CD4-positive, alpha-beta memory T cell (primary cell): ENCODE measurements at places on chromosomes 11 and 22. TPM values are rescaled to one million over a fixed set of nuclear protein-coding genes. Genes with fewer than 3 reads are reported as not detected.

CD6 gene
- polyA plus RNA-seq = 281 TPM

APOBEC3F gene
- polyA plus RNA-seq = 3.3 TPM

EIF3D gene
- polyA plus RNA-seq = 191 TPM

TMEM258 gene
- polyA plus RNA-seq = 276 TPM

PLAAT5 gene
- polyA plus RNA-seq = not detected

MAPK8IP2 gene
- not detected for polyA plus RNA-seq

TMEM132A gene
- not detected for polyA plus RNA-seq

SCT gene
- not detected for polyA plus RNA-seq

SLC5A12 gene
- not detected for polyA plus RNA-seq

FREY1 gene
- not detected for polyA plus RNA-seq

DDI1 gene
- not detected for polyA plus RNA-seq

PRAME gene
- not detected for polyA plus RNA-seq

ANO9 gene
- 9.4 TPM for polyA plus RNA-seq

SLCO2B1 gene
- not detected for polyA plus RNA-seq

OR8G5 gene
- polyA plus RNA-seq = not detected

NEFH gene
- 1.1 TPM for polyA plus RNA-seq

PDGFD gene
- not detected for polyA plus RNA-seq

PRG3 gene
- polyA plus RNA-seq = not detected

FXYD6 gene
- 0.15 TPM for polyA plus RNA-seq

SLC35F2 gene
- 5.9 TPM for polyA plus RNA-seq

API5 gene
- polyA plus RNA-seq = 182 TPM

DRD2 gene
- not detected for polyA plus RNA-seq

IGSF22 gene
- polyA plus RNA-seq = 5.8 TPM

B3GAT1 gene
- not detected for polyA plus RNA-seq

MIAT gene
- 4.7 TPM for polyA plus RNA-seq

GRIK4 gene
- 0.06 TPM for polyA plus RNA-seq

MEI1 gene
- 156 TPM for polyA plus RNA-seq

GSTT2 gene
- polyA plus RNA-seq = not detected

LINC01488 gene
- not detected for polyA plus RNA-seq

TMPRSS6 gene
- polyA plus RNA-seq = not detected

SLC22A8 gene
- not detected for polyA plus RNA-seq

PATE2 gene
- not detected for polyA plus RNA-seq

OR52D1 gene
- not detected for polyA plus RNA-seq

TRIM49C gene
- not detected for polyA plus RNA-seq

OR6A2 gene
- polyA plus RNA-seq = not detected

MTMR3 gene
- 21.3 TPM for polyA plus RNA-seq

SLN gene
- polyA plus RNA-seq = not detected

MUC6 gene
- not detected for polyA plus RNA-seq

RTN4R gene
- 1.7 TPM for polyA plus RNA-seq

PPFIBP2 gene
- polyA plus RNA-seq = 4.0 TPM

SAA2 gene
- polyA plus RNA-seq = not detected
